ENCODE measurements at places on chromosomes 4 and X. TPM values are rescaled to one million over a fixed set of nuclear protein-coding genes. Genes with fewer than 3 reads are reported as not detected.

DNA sequence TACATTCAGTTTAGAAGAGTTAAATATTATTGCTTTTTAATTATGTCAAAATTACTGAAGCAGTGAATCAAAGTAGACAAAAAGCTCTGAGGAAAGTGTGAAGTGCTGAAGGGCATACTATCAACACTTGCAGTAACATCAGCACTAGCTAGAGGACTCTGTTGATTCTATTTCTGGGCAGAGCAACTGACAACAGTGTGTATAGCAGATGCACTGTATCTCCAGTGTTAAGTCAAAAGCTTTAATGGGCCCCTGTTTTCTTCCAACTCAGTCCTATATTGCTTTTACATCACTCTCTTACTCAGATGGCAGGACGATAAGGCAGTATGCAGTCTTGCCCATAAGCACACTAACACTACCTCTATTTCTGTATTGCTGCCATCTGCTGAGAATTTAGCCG lies 435.2 kb upstream of the AMOT start:
- no peak for DNase-seq

DNA sequence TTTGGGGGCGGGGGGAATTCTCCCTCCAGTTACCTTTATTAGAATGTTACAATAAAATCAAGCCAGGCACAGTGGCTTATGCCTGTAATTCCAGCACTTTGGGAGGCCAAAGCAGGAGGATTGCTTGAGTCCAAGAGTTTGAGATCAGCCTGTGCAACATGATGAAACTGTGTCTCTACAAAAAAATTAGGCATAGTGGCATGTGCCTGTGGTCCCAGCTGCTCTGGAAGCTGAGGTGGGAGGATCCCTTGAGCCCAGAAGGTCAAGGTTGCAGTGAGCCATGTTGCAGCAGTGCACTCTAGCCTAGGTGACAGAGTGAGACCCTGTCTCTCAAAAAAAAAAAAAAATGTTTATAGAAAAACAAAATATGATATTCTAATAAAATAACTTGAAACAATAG lies 5.3 kb upstream of the UBE2D3 start:
- no peak for DNase-seq

- no peak for DNase-seq
These were observed 3.1 kb upstream of the SLC26A1 start for GRCh38 chr4:996030-996996.

Gene ZFP42
- polyA plus RNA-seq: not detected

GRCh38 chr4:121728066-121728465 lies 31.3 kb upstream of the ANXA5 start:
- DNase-seq: peak; percentile 42

- no peak for DNase-seq
These were observed 2.5 kb downstream of the PHOX2B start for GRCh38 chr4:41746025-41746439.

DNA sequence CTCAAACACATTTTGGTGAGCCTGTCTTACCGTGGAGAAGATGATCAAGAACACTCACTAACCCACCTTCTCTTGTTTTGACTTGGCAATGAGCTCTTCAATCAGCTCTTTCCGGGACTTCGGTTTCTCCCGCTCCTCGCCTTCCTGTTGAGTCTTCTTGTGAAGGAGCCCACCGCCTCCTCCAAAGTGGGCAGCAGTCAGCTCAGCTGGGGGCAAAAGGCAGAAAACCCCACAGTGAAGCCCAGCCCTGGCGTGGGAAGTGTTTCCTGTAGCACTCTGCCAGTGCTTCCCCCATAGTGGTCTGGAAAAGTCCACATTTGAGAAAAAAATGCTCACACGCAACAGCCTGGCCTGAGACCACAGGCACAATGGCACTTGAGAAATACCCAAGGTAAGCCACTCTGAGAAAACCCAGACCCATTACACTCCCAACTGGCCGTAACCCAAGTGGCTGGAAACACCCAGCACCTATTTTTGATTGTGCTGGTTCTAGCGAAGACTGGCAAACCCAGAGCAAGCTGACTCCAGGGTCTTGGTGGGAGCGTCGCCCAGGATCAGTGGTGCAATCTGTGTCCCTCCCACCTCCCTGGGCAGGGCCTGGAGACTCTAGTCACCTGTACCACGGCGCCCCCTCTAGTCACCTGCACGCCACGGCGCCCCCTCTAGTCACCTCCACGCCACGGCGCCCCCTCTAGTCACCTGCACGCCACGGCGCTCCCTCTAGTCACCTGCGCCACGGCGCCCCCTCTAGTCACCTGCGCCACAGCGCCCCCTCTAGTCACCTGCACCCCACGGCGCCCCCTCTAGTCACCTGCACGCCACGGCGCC lies 8.6 kb downstream of the NOP14 start:
- DNase-seq: no peak

Gene GPRASP1
- polyA plus RNA-seq: 0.50 TPM

Gene SPANXD
- polyA plus RNA-seq: 0.37 TPM

GRCh38 chr4:77158487-77158861 lies 1.5 kb downstream of the CCNG2 start:
- no peak for DNase-seq

Gene GRID2
- not detected for polyA plus RNA-seq

DNA sequence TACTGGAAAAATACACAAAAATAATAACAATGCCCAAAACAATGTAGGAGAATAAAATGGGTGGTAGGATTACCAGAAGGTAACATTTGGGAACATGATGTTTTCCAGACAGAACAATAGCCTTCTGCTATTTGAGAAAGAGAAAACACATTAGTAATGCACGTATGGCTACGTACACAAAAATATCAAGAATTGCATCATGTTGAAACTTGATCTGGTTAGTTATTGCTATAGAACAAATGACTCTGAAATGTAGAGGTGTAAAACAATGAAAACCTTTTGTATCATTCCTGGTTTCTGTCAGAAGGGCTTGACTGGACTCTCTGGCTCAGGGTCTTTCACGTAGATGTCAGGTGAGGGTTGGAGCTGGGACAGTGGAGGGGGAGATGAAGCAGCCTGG lies 1040.0 kb downstream of the FAT4 start:
- no peak for DNase-seq

Gene BEND4
- not detected for polyA plus RNA-seq

DNA sequence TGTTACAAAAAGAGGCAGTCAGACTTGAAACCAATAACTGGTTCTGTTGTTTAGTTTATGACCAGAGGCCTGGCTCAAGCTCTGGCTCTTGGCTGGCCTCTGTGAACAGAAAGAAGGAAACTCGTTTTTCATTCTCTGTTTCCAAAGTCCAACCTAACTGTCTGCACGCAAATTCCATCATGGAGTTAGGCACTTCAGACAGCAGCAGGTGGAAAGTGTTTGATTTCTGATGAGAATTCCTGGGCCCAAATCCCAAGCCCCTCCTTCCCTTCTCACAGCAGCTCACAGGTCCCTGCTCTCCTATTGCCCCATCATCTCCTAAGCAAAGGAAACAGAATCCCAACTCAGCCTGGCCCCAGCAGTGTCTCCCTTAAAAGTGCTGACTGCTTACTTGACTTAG lies 42.8 kb upstream of the FGF16 start:
- no peak for DNase-seq

GRCh38 chr4:121030131-121030530 lies 42.2 kb downstream of the NDNF start:
- no peak for DNase-seq

Gene ITM2A
- not detected for polyA plus RNA-seq

Gene TRIM75
- polyA plus RNA-seq: not detected

GRCh38 chr4:169650227-169650936 lies 30.0 kb downstream of the CLCN3 start:
- DNase-seq: no peak

- DNase-seq: no peak
These were observed 144.9 kb downstream of the C4orf33 start for GRCh38 chr4:129240816-129241215.

DNA sequence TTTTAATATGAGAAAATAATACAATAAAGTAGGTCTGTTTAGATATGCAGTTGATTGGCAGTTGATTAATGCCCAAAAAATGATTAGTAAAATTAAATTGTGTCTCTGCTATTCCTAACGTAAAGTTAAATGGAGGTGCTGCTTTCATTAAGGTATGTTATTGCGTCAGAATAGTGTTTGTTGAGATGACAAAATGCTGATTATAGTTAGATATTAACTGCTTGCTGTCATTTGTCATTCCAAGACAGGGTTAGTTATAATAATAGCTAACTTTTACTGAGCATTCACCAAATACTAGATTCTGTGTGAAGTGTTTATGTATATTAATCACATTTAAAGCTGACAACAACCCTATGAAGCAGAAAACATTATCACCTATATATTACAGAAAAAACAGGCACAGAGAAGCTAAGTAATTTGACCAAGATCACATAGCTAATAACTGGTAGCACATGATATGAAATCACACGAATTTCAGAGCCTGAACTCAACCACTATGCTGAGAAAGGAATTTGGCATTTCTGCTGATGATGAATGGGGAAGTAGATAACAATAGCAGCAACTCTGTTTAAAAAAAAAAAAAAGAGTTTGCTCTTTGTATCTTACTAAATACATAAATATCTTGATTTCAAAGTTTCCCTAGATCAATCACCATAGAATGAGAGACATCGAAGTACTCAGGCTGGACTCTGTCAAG lies 59.7 kb upstream of the WDR44 start:
- DNase-seq: no peak

DNA sequence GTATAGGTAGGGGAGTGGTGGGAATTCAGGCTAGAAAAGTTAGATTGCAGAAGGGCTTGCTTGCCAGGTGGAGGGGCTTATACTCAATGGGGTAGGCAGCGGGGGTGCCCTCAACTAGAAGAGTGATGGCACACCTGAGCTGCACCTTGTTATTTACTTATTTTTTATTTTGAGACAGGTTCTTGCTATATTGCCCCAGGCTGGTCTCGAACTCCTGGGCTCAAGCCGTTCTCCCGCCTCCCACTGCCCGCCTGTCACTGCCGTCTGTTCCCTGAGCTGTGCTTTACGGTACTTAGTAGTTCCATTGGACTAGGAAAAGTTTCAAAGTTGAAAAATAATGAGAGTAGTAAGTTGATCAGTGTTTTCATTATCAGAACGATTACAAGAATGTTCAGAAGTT lies 2.0 kb downstream of the ZFX start:
- peak; percentile 29 for DNase-seq

DNA sequence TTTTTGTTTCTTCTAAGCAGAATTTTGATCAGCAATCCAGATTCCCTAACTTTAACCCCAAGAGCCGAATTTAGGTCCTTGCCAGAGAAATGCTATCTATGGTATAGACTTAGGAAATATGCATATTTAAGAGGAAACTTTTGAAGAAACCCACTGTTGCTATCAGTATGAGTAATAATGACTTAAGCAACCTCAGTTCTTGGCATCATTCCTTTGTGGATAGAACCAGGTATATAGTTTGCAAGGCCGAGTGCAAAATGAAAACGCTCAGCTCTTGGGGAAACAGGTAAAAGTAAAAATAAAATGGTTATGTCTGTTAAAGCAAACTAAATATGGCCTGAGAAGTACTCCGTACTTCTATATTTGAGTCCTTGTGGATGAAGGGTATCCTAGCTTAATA lies 78.1 kb downstream of the ARSF start:
- DNase-seq: no peak

Gene PRSS12
- polyA plus RNA-seq: 0.36 TPM

DNA sequence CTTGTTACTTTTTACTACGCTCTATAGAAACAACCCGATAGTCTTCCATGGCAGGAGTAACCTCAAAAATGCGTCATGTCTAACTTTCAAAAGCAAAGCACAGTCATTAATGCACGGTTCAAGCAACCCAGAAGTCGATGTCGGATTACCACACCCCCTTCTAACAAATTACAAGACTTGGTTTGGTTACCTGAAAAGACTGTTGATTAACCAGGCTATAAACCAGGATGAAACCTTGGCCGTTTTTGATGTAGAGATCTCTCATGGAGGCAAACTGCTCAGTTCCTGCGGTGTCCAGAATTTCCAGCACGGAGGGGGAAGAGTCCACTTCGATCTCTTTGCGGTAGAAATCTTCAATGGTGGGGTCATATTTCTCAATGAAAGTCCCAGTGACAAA lies 2.4 kb downstream of the RAP2C start:
- DNase-seq: no peak

Gene FDCSP
- polyA plus RNA-seq: not detected

DNA sequence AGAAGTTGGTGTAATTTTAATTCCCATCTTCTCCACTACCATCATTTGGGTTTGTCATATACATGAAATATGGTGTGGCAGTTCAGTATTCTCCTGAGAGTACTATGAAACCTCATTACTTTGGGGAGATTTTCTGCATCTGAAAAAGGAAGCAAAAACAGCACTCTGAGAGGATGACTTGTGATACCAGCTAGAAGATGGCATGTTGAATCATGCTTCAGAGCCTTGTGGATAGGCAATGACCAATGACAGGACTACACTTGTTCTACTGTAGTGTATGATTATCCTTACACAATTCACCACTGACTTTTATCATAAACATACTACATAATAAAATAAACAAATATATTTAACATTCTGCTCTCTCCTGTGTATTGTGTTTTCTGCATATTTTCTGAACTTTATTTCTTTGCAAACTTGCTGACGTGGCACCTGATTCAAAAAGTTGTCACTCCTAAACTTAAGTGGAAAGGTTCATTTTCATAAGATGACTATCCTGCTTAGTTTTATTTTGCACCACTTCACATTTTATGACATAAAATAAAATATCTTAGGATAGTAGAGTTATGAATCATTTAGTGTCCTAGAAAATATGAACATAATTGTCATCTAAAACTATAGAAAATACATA lies 991.3 kb downstream of the FSTL5 start:
- no peak for DNase-seq

Gene ZNF732
- polyA plus RNA-seq: not detected

- DNase-seq: no peak
These were observed 46.0 kb upstream of the C1QTNF7 start for GRCh38 chr4:15381806-15382338.

GRCh38 chr4:109444182-109444844 lies 10.7 kb downstream of the SEC24B start:
- no peak for DNase-seq

DNA sequence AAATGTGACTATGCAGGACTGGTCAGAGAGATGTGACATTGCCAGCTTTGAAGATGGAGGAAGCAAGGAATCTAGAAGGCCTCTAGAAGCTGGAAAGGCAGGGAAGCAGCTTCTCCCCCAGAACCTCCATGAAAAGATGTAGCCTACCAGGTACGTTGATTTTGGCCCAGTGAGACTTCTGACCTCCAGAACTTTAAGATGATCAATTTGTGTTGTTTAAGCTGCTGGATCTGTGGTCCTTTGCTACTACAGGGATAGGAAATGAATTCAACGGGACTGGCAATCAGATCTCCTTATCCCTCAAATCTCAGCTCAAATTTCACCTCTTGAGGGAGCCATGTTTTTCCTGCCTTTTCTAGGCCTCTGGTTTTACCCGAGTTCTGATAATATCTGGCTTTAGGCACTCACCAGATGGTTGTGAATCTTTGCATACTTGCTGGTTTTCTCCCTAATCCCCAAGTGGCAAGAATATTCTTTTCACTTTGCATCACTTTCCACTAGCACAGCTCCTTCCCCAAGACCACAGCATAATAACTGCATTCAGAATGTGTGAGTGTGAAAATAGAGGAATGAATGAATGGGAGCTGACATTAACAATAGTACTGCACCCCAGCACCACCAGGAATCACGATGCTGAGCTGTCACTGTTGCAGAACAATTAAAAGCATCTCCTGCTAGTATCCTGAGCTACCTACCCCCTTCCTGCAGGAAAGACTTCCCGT lies 25.5 kb upstream of the TMSB4X start:
- no peak for DNase-seq

- DNase-seq: no peak
These were observed 65.0 kb downstream of the PHEX start for GRCh38 chrX:22097012-22097694.

- no peak for DNase-seq
These were observed 2.7 kb downstream of the BCOR start for GRCh38 chrX:40094900-40095582.

Data from A549 (cell line).